ENCODE measurements at places on chromosomes 1 and 21. TPM values are rescaled to one million over a fixed set of nuclear protein-coding genes. Genes with fewer than 3 reads are reported as not detected.

P3H1 gene
- 76.3 TPM for total RNA-seq

B3GALT2 gene
- 2.5 TPM for total RNA-seq

PPM1J gene
- total RNA-seq, result 0.32 TPM

AQP10 gene
- not detected for total RNA-seq

CHRNB2 gene
- 0.17 TPM for total RNA-seq

FAM3B gene
- not detected for total RNA-seq

DSCAM gene
- not detected for total RNA-seq

SPATA17 gene
- total RNA-seq, result 0.19 TPM

RAD54L gene
- total RNA-seq, result 14.7 TPM

OLFML3 gene
- 771 TPM for total RNA-seq

RUNX3 gene
- not detected for total RNA-seq

KCND3 gene
- total RNA-seq, result not detected

CLCNKB gene
- not detected for total RNA-seq

AMY2A gene
- not detected for total RNA-seq

SEMA4A gene
- total RNA-seq, result 0.64 TPM

CHD5 gene
- 0.06 TPM for total RNA-seq

Measured in LHCN-M2 (cell line).